ENCODE measurements at places on chromosomes 2 and 18.

- no peak for DNase-seq
Measured at GRCh38 chr2:190835303-190835930, 45.2 kb upstream of the GLS start.

DNA sequence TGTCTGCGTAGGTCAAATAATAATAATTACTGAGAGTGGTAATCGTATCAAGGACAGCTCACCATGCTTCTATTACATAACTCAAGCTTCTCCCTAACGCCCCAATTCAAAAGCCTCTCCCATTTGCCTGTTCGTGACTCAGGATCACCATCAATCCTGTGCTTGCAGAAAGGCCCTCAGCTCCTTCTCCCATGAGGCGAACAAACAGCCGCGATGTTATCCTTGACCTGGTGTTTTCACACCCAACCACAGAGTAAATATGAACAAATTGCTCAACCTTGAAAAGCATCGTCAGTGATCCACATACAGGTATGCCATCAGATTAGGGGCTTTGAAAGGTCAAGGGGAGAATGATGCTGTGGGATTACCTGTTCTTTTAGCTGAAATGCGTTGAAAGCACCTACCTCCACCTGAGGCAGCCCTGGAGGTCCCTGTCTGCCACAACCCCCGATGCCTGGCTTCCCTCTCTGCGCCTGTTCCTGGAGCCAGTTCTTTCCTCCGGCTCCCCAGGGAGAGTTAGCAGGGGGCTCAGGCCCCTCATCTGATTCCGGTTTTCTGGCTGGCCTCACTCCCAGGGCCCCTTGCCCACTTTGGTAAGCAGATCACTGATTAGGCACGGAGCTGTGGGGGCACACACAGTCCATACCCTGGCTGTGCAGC, 39.1 kb upstream of the ODC1 start:
- DNase-seq: no peak

DNA sequence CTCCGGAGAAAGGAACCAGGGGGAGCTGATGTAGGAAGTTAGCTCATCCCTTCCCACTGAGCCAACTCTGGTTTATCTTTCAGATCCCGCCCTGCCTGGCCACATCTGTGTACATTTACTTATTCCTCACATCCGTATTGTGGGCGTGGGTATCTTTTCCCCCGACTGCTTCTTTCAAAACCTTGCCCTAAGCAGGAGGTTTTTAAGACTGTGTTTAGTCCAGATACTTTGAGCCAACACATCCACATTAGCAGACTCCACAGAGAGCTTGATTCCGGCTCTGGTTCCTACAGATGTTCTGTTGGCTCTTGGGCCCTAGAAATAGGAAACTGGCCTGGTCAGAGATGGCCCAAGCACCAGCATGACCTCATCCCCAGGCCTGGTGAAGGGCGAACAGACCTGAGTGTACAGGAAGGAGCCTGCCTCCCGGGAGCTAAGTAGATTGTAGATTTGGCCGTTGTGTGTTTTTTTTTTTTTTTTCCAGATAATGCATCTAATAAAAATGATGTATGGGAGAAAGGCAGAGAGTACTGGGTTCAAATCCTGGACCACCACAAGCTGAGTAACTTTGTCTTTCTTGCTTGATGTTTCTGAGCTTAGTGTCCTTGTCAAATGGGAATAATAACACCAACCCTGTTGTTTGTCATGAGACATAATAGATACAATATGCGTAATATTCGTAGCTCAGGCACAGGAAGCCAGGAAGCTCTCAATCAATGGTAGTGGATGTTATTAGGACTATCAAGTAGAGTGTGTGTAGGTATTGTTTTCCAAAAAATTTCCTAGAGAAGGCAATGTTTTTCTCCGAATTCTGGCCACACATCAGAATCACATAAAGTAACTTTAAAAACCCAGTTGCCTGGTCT, 92.3 kb downstream of the PRKCE start:
- DNase-seq: peak; percentile 65

DNA sequence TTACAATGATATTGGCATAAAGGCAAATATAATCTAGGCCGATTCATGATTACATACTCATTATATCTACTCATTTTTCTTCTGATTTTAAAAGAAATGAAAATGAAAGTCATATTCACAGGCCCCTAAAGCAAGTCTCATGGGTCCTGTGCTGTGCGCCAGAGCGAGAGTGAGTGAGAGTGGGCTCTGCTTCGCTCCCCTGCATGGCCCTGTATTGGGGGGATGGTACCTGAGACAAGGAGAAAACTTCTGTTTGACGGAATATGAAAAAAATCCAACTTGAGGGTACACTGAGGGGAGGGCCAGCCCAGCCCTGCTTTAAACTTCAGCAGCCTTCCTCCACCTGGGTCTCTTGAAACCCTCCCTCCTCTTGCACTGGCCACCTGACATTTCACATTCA, 81.4 kb upstream of the RGPD5 start:
- DNase-seq: no peak

GRCh38 chr18:63970809-63971205, 926 bp downstream of the SERPINB8 start:
- no peak for DNase-seq

GRCh38 chr2:77977471-77978063, 455.4 kb upstream of the LRRTM4 start:
- DNase-seq: no peak

GRCh38 chr2:170247882-170248393, 70.0 kb downstream of the MYO3B start:
- DNase-seq: no peak

DNA sequence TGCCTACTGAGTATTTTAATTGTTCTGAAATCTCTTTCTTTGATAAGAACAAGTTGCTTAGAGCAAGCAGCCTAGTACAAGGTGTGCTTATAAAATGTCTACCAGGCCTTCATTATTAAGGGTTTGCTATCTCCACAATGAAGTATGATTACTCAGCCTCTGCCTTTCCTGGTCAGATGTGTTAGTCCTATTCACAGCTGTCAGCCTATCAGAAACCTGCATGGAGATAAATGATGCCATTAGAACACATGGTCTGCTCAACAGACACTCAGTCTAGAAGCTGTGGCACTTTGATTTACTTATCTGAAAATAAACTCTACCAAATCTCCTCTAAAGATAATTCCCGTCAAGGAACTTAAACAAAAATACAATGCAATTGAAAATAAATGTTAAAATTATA, 448.7 kb downstream of the ERBB4 start:
- no peak for DNase-seq

GRCh38 chr18:657311-658000, at the start of gene TYMS:
TSS of gene TYMS (plus strand) at chr18:657653. CDS start at chr18:657743, 90 bp downstream.
- peak; percentile 20 for DNase-seq

DNA sequence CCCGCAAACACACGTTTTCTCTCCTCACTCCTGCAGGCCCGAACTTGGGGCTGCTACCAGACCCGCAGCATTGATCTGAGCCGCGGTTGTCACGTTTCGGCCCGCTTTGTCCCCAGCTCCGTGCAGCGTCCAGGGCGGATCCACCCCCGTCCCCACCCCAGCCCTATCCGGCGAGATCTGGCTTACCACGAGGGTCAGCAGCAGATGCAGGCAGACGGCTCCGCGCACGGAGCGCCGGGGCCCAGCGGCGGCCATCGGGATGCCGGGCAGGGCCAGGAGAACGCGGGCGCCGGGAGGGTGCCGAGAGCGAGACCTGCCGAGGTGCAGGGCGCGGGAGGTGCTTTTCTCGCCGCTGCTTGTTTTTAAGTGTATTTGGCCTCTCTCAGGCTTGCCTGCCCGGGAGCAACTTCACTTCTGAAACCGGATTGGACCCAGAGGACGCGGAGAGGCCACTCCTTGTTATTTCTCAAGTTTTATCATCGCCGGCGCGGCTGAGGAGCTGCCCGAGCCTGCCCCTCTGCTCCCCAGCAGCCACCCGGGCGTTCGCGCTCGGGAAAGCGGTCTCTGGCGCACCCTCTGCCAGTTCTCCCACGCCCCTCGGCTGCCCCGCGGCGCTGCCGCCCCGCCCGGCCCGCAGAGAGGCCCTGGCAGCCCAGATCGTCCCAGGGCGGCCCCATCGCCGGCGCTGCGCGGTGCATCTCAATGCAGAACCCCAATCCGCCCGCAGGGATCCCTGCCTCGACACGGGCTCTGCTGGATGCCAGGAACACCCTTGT, at the start of gene DSC3:
Gene DSC3, minus strand, starts transcription at position 337 of the 776 bp plus-strand sequence. Its CDS starts 82 bp downstream, at position 255.
- no peak for DNase-seq

GRCh38 chr2:237571551-237571950, 5.2 kb downstream of the PRLH start:
- no peak for DNase-seq

GRCh38 chr18:59748628-59749360, 51.6 kb upstream of the CCBE1 start:
- DNase-seq: no peak

DNA sequence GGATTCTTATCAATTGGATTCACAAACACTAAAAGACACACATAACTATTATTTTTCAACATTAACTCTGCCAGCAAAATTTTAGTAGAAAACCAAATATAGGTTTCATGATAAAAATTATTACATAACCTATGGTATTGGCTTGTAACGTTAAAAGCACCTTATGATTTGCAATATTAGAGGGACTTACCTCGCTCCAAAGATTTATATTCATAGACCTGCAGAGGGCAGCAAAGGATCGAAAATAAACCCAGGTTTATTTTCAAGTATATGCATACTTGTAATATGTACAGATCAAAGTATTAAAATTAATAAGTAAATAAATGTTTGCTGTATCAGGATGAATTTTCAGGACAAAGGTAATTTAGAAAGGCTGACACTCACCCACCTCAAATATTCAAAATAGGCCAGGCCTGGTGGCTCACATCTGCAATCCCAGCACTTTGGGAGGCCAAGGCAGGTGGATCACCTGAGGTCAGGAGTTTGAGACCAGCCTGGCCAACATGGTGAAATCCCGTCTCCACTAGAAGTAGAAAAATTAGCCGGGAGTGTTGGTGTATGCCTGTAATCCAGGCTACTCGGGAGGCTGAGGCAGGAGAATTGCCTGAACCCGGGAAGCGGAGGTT, 45.3 kb downstream of the LRPPRC start:
- peak; percentile 22 for DNase-seq

DNA sequence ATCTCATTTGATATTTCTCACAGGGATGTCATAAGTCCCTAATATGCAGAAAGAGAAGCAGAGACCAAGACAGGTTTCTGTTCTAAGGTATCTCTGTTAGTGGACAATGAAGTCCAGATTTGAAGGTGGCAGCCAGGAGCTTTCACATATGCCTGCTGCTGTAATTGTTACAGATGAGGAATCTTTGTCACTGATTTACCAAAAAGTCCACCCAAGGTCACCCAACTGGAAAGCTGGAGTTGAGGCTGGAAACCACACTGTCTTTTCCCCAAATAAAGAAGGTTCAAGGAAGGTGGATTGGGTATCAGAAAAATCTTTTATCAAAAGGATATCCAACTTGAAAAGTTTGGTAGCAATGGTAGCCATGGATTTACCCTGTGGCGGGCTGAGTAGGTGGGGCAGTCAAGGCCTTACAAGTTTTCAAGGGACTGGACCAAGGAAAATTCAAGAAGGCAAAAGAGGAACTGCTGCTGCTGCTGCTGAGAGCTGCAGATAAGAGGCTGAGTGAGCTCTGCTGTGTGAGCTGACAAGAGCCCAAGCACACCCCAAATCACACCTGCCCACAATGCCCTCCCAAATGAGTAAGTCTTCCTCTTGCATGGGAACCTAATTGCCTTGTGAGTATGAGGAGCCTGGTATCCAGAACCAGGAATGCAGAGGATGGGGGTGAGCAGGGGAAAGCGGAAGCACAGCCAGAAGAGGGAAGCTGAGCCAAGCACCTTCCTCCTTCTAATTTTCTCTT, 241.2 kb downstream of the ANAPC1 start:
- no peak for DNase-seq

DNA sequence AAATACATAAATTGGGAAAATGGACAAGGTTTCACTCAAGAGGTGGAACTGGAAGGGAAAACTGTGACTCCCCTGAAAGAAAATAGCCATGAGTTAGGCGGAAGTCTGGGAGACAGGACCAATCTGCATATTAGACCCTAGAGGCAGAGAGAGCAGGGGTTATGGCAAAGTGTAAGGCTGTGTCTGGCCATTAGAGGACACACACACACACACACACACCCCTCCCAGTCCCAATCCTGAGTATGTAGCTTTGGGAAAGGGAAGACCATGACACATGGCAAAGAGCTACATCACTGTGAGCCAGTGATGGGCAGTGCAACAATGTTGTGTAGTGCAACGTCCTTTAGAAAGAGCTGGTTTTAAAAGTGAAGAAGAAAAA, 479.9 kb upstream of the NXPH2 start:
- no peak for DNase-seq

GRCh38 chr2:212941361-212941760, 210.1 kb downstream of the IKZF2 start:
- DNase-seq: no peak

GRCh38 chr2:178208817-178209216, 14.5 kb downstream of the OSBPL6 start:
- no peak for DNase-seq

All from kidney capillary endothelial cell (primary cell).